Suppressor macrophage (primary cell): ENCODE measurements at places on chromosomes 3 and 15.

DNA sequence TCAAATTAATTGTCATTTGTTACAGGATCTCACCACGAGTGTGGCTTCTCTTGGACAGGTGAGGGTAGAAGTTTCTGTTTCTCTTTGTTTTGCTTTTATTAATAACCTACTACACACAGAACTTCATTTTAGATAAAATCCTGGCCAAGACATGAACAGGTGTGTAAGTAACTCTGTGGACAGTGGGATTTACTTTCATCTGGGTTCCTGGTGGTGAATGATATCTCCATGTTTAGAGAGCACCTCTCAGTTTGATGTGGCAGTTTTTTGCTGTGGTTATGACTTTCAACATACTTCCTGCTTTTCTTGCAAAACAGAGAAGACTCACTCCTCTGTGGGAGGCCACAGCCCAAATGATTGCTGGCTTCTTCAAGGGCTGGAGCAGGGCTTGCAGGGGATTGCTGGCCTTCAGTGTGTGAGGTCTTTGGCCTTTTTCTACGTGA, 71.1 kb upstream of the XCR1 start:
- DNase-seq, result peak; percentile 94

- DNase-seq, result no peak
Observed at GRCh38 chr15:67564968-67565345, 22.5 kb downstream of the MAP2K5 start.

DNA sequence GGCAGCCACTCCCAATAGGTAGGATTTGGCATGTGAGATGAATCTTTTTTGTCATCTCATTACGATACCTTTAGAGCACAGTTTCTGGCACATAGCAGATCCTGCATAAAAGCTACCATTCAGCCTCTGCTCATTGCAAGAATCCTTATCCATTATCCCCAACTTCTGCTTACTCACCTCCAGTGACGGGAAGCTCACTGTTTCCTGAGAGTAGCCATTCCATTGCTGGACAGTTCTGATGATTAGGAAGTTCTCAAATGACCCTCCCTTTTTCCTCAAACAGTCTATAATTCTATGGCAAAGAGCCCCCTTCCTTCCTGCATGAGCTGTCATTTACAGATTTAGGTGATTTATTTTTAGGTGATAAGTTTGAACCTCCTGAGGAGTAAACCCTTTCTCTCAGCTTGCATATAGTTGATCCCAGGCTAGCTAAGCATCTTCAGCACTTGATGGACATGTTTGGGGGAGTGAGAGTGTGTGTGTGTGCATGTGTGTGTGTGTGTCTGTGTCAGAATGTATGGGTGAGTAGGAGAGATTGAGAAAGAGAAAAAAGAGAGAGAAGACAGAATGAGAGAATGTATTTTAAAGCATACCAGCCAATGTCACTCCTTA, 109.7 kb downstream of the LSM3 start:
- DNase-seq, result no peak

- DNase-seq, result peak; percentile 73
Observed at GRCh38 chr15:89647191-89647851, 7.9 kb downstream of the KIF7 start.

DNA sequence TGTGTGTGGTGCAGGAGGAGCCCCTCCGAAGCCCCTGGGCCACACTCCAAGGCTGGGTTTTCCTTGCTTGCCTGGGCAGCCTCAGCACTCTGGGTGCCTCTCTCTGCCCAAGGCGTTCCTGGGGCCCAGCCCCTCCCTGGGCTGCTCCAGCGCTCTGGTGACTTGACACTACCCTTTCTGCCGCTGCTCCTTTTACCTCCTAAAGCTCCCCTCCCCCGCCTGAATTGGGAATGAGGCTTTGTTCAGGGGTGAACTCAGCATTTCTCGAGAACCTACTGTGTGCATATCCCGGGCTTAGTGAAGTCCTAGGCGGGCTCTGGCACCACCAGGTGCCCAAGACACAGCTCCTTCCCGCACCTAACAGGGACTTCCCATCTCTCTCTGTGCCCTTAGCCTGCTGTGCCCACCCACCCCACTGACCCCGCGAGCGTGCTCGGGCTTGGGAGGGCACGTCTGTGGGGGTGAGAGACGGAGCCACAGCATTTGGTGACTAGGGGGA, 1.2 kb upstream of the BAHD1 start:
- DNase-seq, result no peak

GRCh38 chr3:116378077-116378476, 67.2 kb downstream of the LSAMP start:
- DNase-seq, result no peak

DNA sequence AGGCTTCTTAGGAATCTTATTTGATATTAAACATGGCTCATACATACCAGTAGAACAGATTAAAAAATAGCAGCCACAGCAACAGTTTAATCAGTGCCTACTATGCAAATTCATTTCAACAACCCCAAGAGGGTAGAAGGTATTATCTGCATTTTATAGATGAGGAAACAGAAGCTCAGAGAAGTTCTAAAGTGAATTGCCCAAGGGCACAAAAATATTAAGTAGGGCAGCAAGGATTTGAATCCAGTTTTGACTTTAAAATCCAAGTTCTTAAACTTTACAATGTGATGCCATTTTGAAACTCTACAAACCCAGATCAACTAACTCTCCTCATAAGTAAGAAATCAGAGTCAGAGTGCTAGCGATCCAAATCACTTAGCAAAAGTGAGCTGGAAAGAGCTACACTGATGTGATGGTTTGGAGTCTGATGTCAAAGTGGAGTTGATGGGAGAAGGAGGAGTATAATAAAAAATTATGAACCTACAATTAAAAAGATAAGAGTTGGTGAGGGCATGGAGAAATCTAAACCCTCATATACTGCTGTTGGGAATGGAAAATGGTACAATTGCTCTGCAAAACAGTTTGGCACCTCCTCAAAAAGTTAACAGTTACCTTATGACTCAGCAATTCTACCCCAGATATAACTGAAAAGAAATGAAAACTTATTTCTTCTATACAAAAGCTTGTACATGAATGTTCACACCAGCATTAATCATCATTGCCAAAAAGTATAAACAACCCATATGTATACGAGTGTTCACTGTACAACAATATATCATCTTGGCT, 51.0 kb upstream of the PLXND1 start:
- no peak for DNase-seq

DNA sequence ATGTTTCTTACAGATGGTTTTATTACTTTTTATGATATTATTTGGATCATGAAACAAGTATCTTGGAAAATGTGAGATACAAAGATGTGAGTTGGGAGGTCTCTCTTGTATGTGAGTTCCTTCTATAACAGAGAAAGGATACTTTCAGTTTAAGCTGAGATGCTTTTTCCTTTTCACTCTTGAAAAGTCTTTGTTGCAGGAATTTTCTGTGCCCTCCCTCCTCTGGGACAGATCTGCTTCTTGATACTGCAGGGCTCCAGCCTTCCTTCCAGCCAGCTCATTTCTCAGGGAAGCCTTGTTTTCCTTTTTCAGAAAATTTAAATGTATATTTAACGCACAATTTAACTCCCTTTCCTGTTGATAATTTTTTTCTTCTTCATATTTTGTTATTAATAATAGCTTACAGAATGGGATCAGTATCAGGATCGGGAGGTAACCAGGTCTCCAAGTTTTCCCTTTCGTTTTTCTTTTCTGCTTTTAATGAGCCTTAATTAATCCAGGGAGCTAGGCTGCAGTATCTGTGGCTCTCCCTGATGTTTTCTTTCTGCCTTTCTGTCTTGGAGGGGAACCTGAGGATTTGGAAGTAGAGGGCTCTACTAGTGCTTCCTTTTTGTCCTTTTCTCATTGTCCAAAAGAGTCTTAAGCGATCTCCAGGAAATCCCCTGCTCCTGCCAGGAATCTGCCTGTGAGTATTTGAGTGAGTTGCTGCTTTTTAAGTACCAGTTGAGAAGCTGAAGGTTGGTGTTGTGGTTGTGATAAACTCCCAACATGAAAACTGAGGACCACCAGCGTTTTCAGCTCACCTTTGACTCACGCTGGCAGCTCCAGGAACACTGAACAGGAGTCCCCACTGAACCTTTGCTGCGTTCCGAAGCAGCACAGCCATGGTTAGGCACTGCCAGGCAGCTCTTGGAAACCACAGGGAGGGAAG, 105.7 kb downstream of the IGF1R start:
- DNase-seq, result peak; percentile 51

GRCh38 chr3:127120851-127121647, 71.9 kb upstream of the PRR23E start:
- DNase-seq, result no peak

- no peak for DNase-seq
Observed at GRCh38 chr3:13138833-13139145, 65.6 kb upstream of the IQSEC1 start.

DNA sequence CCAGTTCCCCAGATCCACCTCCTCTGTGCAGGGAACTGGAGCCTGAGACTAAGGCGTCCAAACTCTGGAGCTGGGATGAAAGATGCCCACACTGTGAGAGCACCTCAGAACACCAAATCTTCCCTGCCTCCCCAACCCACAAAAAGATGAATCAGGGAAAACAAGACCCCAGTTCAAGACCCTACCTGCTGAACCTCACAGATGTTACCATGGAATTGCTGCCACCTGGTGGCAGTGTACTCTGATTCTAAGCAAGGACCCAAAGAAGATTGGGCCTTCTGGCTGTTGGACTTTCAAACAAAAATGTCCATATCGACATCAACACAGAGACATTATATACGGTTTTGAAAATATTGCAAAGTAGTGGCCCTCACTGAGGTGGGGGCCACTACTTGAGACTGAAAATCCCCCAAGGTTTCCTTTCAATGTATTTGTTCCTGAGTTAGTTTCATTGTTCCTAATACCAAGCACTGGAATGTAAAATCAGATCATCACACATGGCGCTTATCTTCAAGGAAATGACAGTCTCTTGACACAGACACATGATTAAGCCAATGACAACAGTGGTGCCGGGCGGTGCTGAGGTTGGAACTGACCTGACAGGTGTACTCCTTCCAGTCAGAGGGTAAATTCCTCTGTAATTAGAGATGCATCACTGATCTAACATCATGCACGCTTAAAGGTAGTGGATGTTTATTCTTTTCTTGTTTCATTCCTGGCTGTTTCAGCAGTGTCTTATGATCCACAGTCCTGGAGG, 67.6 kb downstream of the SLC6A11 start:
- peak; percentile 64 for DNase-seq

DNA sequence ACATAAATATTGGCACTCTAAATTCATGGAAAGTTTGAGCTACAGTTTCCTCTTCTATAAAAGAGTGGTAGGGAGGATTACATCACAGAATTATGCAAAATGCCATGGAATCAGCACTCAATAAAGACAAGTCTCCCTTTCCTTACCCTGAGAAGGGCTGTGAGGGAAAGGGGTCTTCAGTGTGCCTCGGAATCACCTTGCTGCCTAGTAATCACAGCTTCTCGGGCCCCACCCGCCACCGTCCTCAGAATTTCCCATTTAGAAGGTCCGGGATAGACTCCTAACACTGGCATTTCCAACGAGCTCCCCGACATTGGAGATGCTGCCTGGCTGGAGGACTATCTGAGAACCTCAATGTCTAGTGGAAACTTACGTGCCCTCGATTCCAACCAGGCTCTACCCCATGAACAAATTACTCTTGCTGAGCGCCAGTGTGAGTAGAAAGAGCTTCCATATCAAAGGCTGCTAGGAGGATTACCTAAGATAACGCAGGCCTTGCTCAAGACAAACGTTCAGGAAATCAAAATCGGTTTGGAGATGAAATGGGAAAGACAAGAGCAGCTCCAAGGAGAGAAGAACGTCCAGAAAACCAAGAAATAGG, 92.1 kb upstream of the CHD2 start:
- DNase-seq, result peak; percentile 63

DNA sequence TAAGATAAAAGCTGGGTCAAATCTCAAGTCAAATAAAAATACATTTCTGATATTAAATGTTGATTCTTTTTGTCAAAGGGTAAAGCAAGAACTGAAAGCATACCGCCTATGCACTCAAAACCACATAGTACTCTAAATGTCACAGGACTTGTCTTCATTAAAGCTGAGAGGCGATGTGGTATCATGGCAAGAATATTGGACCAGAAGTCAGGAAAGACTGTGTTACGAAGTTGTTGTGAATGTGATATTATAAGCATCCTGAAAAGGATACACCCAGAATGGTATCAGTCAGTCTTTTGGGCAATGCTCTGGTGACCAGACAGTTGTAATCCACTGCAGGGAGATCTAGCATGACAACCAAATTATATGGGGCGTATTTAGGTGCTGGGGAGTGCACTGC, 33.8 kb downstream of the TIGIT start:
- no peak for DNase-seq

- DNase-seq, result no peak
Observed at GRCh38 chr15:36988947-36989346, 111.4 kb downstream of the MEIS2 start.

- DNase-seq, result no peak
Observed at GRCh38 chr3:9403463-9403862, 6.0 kb downstream of the SETD5 start.

GRCh38 chr3:194638991-194639605, 5.9 kb upstream of the TMEM44 start:
- no peak for DNase-seq

DNA sequence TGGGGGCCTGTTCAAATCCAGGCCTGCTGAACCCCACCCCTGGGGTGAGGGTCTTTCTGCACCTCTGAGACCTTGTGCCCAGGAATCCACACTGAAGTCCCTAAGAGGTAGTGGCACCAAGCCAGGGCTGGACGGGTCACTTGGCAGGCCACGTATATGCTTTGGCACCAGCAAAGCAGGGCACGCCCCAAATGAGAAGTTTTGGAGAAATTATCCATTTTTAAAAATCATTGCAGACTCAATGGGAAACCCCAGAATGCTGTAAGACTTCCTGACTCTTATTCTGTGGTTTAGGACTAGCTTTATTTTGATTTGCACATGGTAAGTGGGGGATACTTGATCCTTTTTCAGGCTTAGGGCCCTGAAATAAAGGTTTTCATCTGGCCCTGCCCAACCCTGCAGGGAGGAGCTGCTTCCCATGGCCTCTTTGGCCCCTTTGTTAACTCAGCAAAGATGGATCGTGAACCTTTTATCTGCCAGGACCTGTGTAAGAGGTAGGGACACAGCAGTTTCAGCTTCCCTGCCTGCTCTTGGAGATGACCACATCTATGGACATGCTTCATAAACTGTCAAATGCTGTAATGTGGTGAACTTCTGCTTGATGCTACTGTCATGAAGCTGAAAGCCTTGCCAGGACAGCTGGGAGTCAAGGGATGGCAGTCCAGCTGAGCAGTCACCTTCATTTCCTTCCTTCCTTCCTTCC, 88.0 kb downstream of the HMG20A start:
- DNase-seq, result peak; percentile 27

DNA sequence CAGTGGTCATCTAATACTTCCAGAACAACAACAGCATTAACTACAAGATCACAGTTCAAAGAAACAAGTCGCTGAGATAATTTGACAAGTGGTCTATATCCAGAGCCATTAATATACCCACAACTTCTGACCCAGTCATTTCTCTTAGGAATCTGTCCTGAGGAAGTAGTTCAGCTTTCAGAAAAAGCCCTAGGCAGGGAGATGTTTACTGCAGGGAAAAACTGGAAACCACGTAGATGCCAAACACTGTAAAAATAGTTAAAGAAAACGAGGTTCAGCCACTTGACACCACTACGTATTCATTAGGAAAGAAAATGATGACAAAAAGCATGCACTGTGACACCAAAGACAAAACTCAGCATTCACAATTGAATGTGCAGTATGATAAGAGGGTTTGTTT, 22.3 kb upstream of the CDCP1 start:
- peak; percentile 27 for DNase-seq
